ENCODE measurements at places on chromosomes 4 and X.

GRCh38 chr4:21952549-21952948 is 4.0 kb upstream of the KCNIP4 start:
- DNase-seq, result no peak

DNA sequence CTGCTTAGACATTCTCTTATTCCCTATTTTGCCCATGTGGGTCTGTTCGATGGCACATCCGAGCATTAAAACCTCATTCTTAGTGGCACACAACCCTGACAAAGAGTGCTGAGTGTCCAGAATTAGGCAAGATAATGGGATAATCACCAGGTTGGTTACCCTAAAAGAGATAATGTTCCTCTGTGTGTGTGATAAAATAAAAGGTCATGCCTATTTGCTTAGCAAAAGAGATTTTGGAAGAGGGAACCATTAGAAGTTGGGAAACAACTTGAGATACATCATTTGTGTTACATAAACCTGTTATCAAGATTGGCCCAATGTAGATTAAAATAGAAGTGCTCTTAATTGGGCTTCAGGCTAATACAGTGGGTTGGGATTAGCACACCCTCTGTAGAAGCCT is 182.7 kb downstream of the NWD2 start:
- no peak for DNase-seq

DNA sequence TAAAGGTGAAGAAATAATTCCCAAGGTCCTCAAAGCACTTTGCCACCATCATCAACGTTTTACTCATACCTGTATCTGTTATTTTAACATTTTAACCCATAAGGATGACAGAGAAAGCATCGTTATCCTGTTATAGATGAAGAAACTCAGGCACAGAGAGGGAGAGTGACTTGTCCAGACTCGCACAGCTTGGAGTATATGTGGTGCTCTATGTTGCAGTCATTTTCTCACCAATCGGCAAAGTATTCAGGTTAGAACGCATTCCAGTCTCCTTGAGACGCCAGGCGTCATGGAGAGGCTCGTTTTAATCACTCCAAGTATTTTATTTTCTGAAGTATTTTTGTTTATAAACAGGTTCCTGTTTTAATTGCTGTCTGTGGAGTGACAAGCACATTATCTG is 73.5 kb downstream of the IRF2 start:
- no peak for DNase-seq

GRCh38 chrX:31743004-31743403 is 671.2 kb upstream of the FTHL17 start:
- no peak for DNase-seq

DNA sequence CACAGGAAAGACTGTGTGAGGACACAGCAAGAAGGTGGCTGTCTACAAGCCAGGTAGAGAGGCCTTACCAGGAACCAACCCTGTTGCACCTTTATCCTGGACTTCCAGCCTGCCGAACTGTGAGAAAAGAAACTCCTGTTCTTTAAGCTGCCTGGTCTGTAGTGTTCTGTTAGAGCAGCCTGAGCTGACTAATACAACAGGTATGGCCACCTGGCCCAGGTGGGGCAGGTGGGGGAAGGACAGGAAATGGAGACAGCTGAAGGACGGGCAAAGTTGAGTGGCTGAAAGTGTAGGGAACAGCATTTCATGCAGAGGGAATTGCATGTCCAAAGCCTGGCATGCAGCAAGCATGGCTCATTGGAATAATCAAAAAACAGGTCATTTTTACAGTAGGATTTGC is 35.1 kb downstream of the CYTL1 start:
- DNase-seq, result no peak

- no peak for DNase-seq
Measured at GRCh38 chr4:6591313-6591712, 16.3 kb downstream of the MAN2B2 start.

- no peak for DNase-seq
Measured at GRCh38 chrX:40262157-40263013, 164.6 kb upstream of the BCOR start.

DNA sequence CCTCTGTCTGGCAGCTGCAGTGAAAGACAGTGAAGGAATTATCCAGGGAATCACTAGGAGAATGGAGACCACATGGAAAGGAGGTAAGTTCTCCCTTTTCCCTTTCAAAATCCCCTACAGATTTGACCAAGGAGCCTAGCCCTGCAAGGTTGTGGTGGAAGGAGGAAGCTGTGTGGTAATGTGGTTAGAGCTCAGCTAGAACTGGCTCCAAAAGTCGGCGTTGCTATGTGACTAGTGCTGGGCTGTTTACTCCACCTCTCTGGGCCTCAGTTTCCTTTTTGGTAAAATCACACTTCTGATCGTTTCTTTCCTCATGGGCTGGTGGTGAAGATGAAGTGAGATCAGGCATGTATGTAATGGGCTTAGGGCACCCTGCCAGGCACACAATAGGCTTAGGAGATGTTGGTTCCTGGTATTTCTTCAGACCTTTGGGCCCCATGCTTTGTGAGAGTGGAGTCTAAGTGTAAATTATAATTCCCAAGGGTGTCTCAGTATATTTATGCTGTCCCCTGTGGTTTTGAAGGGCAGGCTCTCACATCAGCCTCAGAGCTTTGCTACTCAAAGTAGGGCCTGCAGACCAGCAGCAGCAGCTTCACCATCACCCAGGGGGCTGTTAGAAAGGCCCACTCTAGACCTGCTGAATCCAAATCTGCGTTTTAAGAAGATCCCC is 183.7 kb upstream of the BCOR start:
- peak; percentile 63 for DNase-seq

All from activated CD8-positive, alpha-beta T cell treated with anti-CD3 and anti-CD28 coated beads, Interleukin-2, amount 10 ng/mL, durations not matched to agents 7 days and 5 days (primary cell).